ENCODE measurements at places on chromosomes 1 and 21.
A peak's percentile ranks its signal among the peaks of the same experiment; 100 is the strongest.

GRCh38 chr1:180601512-180601911 is 30.3 kb upstream of the XPR1 start:
- no peaks in the 10 kb centered on the region for H3K36me3 ChIP-seq
- H3K27me3 ChIP-seq, result no peaks in the 10 kb centered on the region
- DNase-seq, result no peak
- H3K27ac ChIP-seq, result no peak overlapping the region

DNA sequence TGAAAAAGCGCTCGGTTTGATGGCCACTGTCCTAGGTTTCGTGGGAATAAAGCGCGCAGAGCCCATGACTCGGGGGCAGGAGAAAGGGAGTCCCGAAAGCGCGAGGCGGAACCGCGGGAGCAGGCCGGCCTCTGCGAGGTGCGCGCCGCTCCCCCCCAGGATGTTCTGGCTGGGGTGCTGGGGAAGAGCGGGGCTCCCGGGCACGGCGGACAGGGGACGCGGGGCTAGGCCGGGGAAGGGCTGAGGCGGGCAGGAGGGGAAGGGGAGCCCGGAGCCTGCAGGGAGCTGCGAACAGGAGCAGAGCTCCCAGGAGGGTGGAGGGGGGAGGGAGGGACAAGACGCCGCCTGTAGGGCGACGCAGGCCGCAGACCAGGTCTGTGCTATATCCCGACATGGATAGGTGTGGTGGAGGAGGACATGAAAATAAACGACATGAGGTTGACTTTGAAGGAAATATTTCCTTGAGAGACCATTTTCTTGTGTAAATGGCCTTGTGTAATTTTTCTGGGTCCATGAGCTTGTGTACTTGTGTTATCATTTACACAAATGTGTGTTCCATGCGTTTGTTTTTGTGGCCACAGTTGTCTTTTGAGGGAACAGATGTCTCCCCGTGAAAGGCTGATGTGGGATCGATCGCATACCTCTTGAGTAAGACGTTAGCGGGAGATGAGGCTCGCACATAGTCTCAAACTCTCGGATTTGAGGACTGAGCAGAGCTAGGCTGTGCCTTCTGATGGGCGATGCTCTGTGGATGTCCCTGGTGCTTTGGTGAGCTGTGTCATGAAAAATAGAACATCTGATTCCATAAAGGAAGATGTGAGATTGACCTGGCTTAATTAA is 1.3 kb downstream of the PCNT start:
- DNase-seq, result peak; percentile 18
- H3K4me1 ChIP-seq, result peaks cover 28% of the 10 kb centered on the region
- H3K4me3 ChIP-seq, result peak overlapping the region; percentile 96
- no peaks in the 10 kb centered on the region for H3K27me3 ChIP-seq
- H3K27ac ChIP-seq, result peak overlapping the region; percentile 46

DNA sequence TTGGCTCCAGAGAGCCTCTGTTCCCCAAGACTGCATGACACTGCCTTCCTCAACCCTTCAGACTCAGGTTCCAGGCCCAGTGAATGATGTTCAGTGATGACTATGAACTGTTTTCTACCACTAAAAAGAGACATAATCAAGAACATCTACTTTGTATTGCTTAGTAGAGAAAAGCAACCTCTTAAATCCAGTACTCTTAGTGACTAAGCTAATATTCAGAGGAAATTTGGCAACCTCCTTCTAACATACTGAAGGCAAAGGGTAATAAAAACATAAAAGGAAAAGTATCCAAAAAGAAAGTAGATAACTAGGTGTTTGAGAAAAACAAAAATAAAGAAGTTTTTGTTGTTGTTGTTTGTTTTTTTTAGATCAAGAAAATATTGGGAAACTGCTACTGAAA is 153.3 kb upstream of the RUNX1 start:
- H3K4me3 ChIP-seq, result no peak overlapping the region
- no peak for DNase-seq
- H3K27me3 ChIP-seq, result peaks cover 3% of the 10 kb centered on the region
- H3K36me3 ChIP-seq, result no peaks in the 10 kb centered on the region
- H3K4me1 ChIP-seq, result peaks cover 16% of the 10 kb centered on the region
- no peak overlapping the region for H3K27ac ChIP-seq

DNA sequence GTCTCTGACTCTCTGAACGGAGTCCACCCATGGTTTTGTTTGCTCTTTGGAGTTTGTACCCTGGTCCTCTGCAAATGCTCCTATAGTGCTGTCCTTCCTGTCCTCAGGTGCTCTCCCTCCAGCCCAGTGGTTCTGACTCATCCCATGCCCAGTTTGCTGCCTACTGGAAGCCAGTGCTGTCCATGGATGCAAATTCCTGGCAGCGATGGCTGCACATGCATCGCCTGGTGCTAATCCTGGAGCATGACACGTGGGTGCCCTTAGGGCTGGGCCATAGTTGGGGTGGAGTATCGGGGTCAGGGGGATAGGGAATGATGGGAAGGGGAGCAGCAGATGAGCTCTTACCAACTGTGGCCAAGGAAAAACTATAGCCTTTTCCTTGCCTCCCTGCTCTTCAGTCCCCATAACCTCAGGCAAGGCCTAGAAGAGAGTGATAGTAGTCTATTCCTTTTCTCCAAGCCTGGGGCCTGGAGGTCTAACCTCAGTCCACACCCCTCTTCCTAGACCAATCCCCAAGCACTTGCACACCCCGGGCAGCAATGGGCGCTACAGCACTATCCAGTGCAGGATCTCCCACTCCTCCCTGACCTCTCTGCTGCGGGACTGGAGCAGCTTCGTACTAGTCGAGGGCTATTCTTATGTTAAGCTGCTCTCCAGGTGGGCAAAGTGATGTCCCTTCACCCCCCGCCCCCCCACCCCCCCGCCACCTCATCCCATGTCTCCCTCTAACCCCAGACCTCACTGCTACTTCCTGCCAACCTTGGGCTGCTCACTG is 31.6 kb downstream of the HYI start:
- DNase-seq, result no peak
- H3K4me3 ChIP-seq, result no peak overlapping the region
- H3K4me1 ChIP-seq, result no peaks in the 10 kb centered on the region
- H3K27me3 ChIP-seq, result no peaks in the 10 kb centered on the region
- peaks cover 92% of the 10 kb centered on the region for H3K36me3 ChIP-seq

GRCh38 chr1:154520333-154520732 is 18.1 kb upstream of the SHE start:
- no peaks in the 10 kb centered on the region for H3K36me3 ChIP-seq
- H3K27me3 ChIP-seq, result peaks cover 5% of the 10 kb centered on the region
- no peak overlapping the region for H3K27ac ChIP-seq

DNA sequence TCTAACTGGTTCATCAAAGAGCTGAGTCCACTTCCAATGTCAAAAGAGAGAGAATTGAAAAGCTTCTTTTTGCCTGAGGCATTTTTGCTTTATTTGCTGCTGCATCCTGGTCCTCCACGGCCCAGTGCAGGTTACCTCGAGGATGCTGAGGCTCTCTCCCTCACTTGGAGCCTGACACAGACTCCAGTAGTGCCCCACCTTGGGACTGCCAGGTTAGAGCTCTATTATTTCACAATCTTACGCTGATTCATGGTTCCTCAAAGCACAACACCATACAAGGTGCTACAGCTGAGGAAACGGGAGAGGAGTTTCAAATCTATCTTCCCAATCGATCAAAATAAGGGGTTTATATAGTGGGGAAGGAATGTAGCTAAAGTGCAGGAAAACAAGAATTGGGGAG is 13.6 kb upstream of the PLPPR4 start:
- no peak overlapping the region for H3K27ac ChIP-seq
- no peaks in the 10 kb centered on the region for H3K27me3 ChIP-seq
- no peak overlapping the region for H3K4me3 ChIP-seq
- DNase-seq, result no peak
- H3K4me1 ChIP-seq, result no peaks in the 10 kb centered on the region

GRCh38 chr1:157005965-157006364 is 39.6 kb downstream of the ARHGEF11 start:
- no peak for DNase-seq
- H3K27ac ChIP-seq, result no peak overlapping the region
- H3K4me1 ChIP-seq, result no peaks in the 10 kb centered on the region
- H3K36me3 ChIP-seq, result no peaks in the 10 kb centered on the region

DNA sequence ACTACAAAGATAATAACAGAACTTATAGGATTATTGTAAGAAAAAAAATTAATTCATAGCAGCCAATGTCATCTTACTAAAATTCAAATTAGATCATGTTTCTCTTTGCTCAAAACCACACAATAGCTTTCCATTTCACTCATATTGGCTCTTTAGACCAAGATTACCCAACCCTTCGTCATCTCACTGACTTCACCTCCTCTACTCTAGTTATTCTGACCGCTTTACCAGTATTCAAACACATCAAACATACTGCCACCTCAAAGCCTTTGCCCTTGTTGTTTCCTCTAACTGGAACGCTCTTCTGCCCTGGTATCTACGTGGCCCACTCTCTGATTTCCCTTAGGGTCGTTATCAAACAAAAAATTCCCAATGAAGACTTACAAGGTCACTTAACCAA is 1.7 kb downstream of the ANGPTL3 start:
- H3K36me3 ChIP-seq, result no peaks in the 10 kb centered on the region
- DNase-seq, result no peak
- H3K27ac ChIP-seq, result no peak overlapping the region
- no peaks in the 10 kb centered on the region for H3K27me3 ChIP-seq
- H3K4me1 ChIP-seq, result no peaks in the 10 kb centered on the region
- no peak overlapping the region for H3K4me3 ChIP-seq

- no peaks in the 10 kb centered on the region for H3K36me3 ChIP-seq
- H3K4me3 ChIP-seq, result no peak overlapping the region
- no peak overlapping the region for H3K27ac ChIP-seq
- H3K27me3 ChIP-seq, result no peaks in the 10 kb centered on the region
These were observed 33.2 kb downstream of the NHLH2 start for GRCh38 chr1:115807723-115808122.

DNA sequence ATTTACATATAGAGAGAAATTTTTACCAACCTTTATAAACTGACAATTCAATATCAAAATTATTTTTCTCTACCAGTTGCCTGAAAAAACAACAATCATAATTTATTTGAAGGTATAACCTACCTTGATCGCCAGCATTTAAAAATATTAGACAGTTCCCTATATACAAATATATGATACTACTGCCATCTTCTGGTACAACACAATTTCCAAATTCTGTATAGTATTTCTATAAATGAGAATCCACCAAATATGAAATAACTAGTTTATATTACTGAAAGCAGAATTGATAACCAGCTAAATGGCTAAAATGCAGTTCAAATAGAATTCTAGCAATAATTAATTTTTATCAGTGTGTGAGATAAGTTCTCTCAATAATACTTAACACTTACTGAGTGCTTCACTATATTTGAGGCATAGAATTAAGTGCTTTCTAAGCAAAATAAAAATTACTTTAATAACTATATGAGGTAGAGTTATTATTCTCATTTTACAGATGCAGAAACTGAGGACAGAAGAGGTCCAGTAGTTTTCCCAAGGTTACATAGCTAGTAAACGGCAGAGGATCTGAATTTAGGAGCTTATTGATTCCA is 75.6 kb downstream of the PIGK start:
- DNase-seq, result peak; percentile 28
- H3K4me1 ChIP-seq, result no peaks in the 10 kb centered on the region
- H3K27me3 ChIP-seq, result no peaks in the 10 kb centered on the region
- no peak overlapping the region for H3K4me3 ChIP-seq

- DNase-seq, result no peak
- no peak overlapping the region for H3K27ac ChIP-seq
- no peaks in the 10 kb centered on the region for H3K36me3 ChIP-seq
- peaks cover 16% of the 10 kb centered on the region for H3K4me1 ChIP-seq
- peaks cover 77% of the 10 kb centered on the region for H3K27me3 ChIP-seq
These were observed 3.3 kb downstream of the DLGAP3 start for GRCh38 chr1:34926156-34926555.

- no peak overlapping the region for H3K4me3 ChIP-seq
- no peaks in the 10 kb centered on the region for H3K36me3 ChIP-seq
- no peak overlapping the region for H3K27ac ChIP-seq
- H3K27me3 ChIP-seq, result no peaks in the 10 kb centered on the region
- no peak for DNase-seq
These were observed 547.9 kb upstream of the TMPRSS15 start for GRCh38 chr21:18951271-18952038.

GRCh38 chr1:183837062-183837461 is 32.1 kb downstream of the RGL1 start:
- H3K4me1 ChIP-seq, result no peaks in the 10 kb centered on the region
- no peak overlapping the region for H3K4me3 ChIP-seq

DNA sequence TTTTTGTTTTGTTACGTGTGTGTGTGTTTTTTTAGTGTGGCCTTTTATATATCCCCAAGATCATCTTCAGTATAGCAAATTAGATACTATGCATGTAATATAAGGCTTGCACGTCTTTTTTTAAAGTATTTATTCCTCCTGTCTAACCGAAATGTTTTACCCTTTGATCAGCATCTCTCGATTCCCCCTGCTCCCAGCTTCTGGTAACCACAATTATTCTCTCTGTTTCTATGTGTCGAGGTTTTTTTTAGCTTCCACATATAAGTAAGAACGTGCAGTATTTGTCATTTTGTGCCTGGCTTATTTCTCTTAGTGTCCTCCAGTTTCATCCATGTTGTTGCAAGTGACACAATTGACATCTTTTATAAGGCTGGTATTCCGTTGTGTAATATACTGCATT is 18.7 kb downstream of the CEP85 start:
- no peak for DNase-seq
- H3K27ac ChIP-seq, result no peak overlapping the region
- H3K4me3 ChIP-seq, result no peak overlapping the region
- H3K36me3 ChIP-seq, result peaks cover 34% of the 10 kb centered on the region

- H3K27me3 ChIP-seq, result no peaks in the 10 kb centered on the region
- no peak overlapping the region for H3K27ac ChIP-seq
- no peak for DNase-seq
- peaks cover 4% of the 10 kb centered on the region for H3K4me1 ChIP-seq
- no peaks in the 10 kb centered on the region for H3K36me3 ChIP-seq
These were observed 70.9 kb upstream of the COL6A1 start for GRCh38 chr21:45910548-45911221.

GRCh38 chr1:175191659-175192058 is 917 bp downstream of the KIAA0040 start:
- DNase-seq, result no peak
- H3K36me3 ChIP-seq, result peaks cover 14% of the 10 kb centered on the region
- H3K27ac ChIP-seq, result peak overlapping the region; percentile 60
- peaks cover 60% of the 10 kb centered on the region for H3K4me1 ChIP-seq
- H3K27me3 ChIP-seq, result no peaks in the 10 kb centered on the region
- peak overlapping the region; percentile 98 for H3K4me3 ChIP-seq

DNA sequence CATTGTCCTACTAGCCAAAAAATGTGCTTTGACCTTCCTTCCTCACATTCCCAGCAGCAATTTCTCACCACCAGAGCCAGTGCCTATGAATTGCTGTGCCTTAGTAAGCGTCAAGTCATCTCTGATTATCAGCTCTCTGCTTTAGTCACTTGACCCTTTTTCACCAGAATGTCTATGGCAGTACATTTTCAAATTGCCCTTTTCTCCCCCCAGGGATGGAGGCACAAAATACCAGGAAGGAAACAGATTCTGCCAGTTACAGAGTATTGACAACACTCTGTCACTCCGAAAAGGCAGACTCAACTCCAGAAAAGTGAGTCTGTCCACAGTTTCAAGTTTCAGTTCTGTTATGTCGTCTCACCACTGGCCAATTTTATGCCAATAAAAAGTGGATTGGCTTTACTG is 167.4 kb downstream of the TNFSF18 start:
- DNase-seq, result no peak
- H3K4me1 ChIP-seq, result peaks cover 9% of the 10 kb centered on the region
- H3K36me3 ChIP-seq, result no peaks in the 10 kb centered on the region
- H3K27me3 ChIP-seq, result no peaks in the 10 kb centered on the region
- H3K4me3 ChIP-seq, result no peak overlapping the region

Measured in CD4-positive, alpha-beta T cell (primary cell).